ENCODE measurements at places on chromosomes 1 and 21. TPM values are rescaled to one million over a fixed set of nuclear protein-coding genes. Genes with fewer than 3 reads are reported as not detected.

Gene DPYD
- total RNA-seq: 91.9 TPM

Gene S100A10
- 602 TPM for total RNA-seq

Gene CREB3L4
- 12.2 TPM for total RNA-seq

Gene TP73
- total RNA-seq: 3.6 TPM
